ENCODE measurements at places on chromosomes 6 and 20.
A peak's percentile ranks its signal among the peaks of the same experiment; 100 is the strongest.

GRCh38 chr6:142013287-142013686 is 119.4 kb upstream of the GJE1 start:
- DNase-seq: no peak

GRCh38 chr6:6811128-6812009 is 222.8 kb downstream of the LY86 start:
- DNase-seq: no peak

- DNase-seq: peak; percentile 22
These were observed 61.8 kb downstream of the NFATC2 start for GRCh38 chr20:51480507-51481270.

DNA sequence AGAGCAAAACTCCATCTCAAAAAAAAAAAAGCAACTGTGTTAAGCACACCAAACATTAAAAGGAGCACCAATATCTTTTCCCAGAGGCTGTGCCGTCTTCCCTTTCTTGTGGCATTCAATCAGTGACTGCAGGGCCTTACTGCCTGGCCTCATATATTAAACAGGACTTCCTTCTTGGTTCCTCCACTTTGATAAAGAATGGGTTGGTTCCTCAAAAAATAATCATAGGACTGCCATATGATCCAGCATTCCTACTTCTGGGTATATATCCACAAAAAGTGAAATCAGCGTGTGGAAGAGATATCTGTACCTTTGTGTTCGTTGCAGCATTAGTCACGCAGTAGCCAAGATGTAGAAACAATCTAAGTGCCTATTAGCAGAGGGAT is 40.3 kb upstream of the GFOD1 start:
- no peak for DNase-seq

GRCh38 chr20:45611054-45611453 is 18.5 kb upstream of the WFDC10A start:
- no peak for DNase-seq

DNA sequence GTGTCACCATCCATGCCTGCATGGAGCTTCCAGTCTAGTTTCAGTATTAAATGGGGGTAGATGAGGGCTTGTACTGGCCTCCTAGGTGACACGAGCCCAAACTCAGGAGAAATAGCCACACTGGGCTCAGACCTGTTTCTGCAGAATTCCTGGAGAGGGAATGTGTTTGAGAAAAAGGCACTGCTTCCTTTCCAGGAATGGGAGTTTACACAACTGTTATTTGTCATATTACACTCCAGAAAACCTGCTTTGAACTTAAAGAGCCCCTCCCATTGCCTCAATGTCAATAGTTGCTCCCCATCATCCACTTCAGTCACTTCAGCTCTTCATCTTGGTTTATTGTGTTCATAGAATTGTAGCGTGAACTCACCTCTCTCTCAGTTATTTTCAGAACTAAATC is 151.5 kb downstream of the CFAP61 start:
- DNase-seq: no peak

- no peak for DNase-seq
These were observed 6.4 kb downstream of the NPEPL1 start for GRCh38 chr20:58698741-58699622.

- DNase-seq: peak; percentile 68
These were observed 67.1 kb upstream of the DUSP22 start for GRCh38 chr6:225121-225721.

GRCh38 chr6:31663126-31663960 is 1.5 kb downstream of the GPANK1 start:
- no peak for DNase-seq

- no peak for DNase-seq
These were observed 20.1 kb downstream of the HLA-DMB start for GRCh38 chr6:32920715-32921114.

- DNase-seq: no peak
These were observed 48.5 kb downstream of the FNDC1 start for GRCh38 chr6:159217595-159218275.

DNA sequence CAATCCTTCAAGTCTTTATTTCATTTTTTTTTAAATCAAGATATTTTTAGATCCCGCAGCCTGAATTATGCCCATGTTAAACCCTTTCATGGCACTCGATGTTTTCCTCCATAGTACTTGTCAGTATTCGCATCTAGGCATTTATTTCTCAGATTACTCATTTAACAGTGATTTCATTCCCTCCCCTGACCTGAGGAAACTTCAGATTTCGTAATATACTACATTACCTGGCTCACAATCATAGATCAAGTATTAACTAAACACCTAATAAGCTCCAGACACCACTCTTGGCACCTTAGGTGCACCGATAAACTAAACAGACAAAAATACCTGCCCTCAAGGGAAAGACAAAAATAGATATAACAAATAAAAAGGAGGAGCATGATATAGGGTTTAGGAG is 413.2 kb upstream of the GJE1 start:
- DNase-seq: no peak

DNA sequence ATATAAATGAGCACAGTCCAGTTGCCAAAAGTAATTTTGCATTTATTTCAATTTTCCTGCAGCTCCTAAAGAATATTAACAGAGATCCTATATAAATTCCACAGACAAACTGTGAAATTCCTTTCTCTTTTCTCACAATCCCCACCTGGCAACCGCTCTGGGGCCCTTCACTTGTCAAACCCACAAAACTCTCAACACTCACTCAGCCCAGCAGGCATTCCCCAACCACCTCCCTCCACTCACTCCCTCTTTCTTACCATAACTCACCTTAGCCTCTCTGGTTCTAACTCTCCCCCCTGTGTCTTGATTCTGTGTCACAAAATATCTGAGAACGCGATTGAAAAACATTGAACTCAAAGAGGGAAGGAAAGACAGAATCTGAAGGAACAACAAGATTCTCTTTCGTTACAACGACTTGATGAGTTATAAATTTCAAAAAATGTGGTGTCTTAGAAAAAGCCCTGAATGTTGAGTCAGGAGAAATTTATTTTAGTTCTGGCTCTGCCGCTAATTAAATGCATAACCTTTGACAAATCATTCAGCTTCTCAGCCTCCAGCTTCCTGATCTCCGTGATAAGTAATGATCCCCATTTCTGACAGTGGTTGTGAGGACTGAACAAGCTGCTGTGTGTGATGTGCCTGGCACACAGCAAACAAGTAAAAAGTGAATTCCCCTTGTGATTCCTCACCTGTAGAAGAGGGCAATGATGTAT is 87.9 kb downstream of the UNC5CL start:
- DNase-seq: no peak

DNA sequence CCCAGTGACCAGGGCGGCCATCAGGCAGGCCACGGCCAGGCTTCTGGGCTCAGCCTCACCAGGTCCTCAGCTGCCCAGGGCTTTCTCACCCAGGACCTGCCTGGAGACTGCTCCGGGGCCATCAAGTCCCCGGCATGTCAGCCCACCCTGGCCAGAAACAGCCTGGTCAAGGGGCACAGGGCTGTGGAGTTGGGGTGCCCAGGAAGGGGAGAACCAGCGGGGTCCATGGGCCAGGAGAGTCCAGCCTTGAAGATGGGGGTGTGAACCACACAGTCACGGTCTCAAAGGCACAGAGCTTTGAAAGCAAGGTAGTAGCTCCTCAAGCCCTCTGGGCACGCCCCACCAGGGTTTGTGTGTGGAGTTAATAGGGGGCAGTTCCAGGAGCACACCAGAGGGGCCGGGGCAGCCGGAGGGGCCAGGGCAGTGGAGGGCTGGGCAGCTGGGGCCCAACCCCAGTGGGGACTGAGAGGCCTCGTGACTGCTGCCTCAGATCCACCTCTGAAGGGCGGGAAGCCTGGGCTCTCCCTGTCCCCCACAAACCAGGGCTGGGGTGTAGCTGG is 48.0 kb upstream of the BHLHE23 start:
- DNase-seq: no peak

- no peak for DNase-seq
These were observed 15.0 kb downstream of the BTN2A1 start for GRCh38 chr6:26472549-26473290.

DNA sequence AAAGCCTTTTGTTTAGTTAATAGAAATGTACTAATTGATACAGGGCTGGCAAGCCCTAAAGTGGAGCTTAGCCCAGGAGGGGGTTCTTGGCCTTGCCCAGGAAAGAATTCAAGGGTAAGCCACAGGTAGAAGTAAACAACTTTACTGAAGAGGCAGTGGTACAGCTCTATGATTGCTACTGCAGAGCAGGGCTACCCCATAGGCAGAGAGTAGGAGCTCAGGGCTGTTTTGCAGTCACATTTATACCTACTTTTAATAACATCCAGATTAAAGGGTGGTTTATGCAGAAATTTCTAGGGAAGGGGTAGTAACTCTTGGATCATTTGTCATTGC is 680.4 kb upstream of the GJE1 start:
- no peak for DNase-seq

DNA sequence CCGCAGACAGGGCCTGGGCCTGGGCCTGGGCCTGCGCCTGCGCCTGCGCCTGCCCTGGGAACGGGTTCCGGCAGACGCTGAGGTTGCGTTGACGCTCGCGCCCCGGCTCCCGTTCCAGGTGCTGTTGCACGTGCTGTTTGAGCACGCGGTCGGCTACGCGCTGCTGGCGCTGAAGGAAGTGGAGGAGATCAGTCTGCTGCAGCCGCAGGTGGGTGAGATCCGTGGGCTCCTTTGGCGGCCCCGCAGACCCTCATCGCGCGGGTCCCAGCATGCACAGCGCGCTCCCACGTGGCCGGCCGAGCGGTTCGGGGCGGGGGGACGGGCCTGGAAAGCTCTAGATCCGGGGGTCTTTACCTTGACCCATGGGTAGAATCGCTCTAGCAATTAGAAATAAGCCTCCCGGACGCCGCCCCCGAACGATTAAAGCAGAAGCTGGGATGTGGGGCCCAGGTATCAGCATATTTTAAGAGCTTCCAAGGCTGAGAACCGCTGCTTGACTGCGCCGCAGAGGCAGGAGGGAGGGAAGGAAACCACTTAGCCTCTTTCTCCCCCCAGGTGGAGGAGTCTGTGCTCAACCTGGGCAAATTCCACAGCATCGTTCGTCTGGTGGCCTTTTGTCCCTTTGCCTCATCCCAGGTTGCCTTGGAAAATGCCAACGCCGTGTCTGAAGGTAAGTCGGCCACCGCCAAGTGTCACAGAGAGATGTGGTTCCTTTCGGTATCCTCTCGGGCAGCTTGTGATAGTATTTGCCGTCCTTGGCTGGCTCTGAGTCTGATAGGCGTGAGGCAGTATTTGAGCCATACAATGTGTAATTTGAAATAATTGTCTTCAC is 508 bp downstream of the NOP56 start:
- DNase-seq: peak; percentile 19

GRCh38 chr20:49508435-49509199 is 26.1 kb upstream of the KCNB1 start:
- DNase-seq: no peak

GRCh38 chr20:11137688-11138087 is 463.9 kb upstream of the JAG1 start:
- no peak for DNase-seq

- no peak for DNase-seq
These were observed 29.5 kb downstream of the RBM38 start for GRCh38 chr20:57420571-57421252.

GRCh38 chr6:10084111-10084986 is 330.5 kb downstream of the TFAP2A start:
- DNase-seq: no peak

- DNase-seq: no peak
These were observed 3.2 kb upstream of the ANKRD60 start for GRCh38 chr20:58231683-58232082.

- no peak for DNase-seq
These were observed 86.0 kb downstream of the MYB start for GRCh38 chr6:135267085-135267484.

GRCh38 chr6:167046861-167047495 is 47.8 kb downstream of the CEP43 start:
- no peak for DNase-seq

DNA sequence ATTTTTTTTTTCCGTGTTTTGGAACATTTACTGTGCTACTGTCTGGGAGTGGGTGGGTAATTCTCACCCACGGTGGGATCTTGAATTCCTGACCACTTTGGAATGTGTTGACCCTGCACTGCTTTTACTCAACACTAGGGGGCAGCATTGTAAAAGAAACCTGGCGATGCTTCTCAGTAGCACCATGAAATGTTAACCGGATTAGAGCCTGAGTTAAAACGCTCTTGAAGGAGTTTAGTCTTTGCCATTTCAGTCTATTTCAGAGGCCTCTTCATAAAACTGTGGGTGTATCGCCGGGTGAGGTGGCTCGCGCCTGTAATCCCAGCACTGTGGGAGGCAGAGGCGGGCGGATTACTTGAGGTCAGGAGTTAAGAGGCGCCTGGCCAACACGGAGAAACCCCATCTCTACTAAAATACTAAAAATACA is 114.4 kb upstream of the PRND start:
- peak; percentile 20 for DNase-seq

- no peak for DNase-seq
These were observed 10.7 kb downstream of the HLA-A start for GRCh38 chr6:29953001-29953441.

DNA sequence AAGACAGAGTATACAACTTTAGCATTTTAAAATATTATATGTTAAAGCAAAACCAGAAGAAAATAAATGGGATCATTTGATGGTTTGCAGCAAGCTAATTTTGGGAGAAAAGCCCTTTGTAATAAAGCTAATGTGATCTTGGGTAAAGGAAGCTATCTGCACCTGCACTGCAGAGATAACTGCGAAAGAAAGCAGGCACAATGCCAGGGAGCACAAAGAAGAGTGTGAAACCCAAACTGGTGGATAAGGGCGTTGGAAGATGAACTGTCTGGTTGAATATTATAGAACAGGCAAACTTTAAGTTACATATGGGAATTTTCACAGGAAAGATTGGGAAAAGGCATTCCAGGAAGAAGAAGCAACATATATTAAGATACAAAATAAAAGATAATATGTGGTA is 179.2 kb upstream of the KHDRBS2 start:
- no peak for DNase-seq

DNA sequence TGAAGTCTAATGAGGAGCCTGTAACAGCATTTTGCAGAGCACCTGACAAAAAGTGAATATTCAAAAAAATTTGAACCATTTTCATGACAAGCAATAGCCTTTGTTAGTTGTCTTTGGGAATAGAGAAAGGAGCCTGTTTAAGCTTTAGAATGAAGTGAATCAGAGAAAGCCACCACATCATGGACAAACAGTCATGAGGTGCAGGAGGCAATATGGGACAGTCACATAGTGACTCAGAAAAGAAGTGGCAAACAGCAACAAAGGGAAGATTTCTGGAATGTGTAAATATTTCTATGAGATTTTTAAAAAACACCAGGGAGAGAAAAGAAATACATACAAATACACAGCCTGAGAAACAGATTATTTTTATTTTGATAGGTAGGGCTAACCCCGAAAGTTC is 6.6 kb downstream of the KLHL31 start:
- DNase-seq: no peak

DNA sequence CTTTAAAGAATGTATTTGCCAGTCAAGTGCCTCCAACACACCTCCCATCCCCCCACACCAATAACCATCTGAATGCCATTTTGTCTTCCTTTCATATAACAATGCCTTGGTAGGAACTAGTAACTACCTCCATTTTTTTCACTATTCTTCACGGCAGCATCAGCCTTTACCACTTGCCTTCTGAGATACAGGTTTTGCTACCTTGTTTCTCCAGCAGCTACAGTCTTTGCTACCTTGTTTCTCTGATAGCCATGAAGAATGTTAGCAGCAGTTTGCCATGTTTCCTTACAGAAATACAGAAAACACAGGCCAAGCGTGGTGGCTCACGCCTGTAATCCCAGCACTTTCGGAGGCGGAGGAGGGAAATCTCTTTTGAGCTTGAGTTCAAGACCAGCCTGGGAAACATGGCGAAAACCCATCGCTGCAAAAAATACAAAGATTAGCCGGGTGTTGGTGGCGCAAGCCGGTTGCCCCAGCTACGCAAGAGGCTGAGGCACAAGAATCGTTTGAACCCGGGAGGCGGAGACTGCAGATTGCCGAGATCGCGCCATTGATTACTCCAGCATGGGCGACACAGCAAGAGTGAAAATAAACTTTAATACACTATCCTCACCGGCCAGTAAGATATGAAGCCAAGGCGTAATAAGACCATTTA is 100.9 kb downstream of the HFE start:
- DNase-seq: no peak

All from stimulated activated CD8-positive, alpha-beta memory T cell treated with anti-CD3 and anti-CD28 coated beads, Interleukin-7, amount 100 ng/mL, for 4 hours (primary cell).